Esophagus muscularis mucosa (tissue), 4 donors: ENCODE measurements at places on chromosomes 12 and 14. TPM values are rescaled to one million over a fixed set of nuclear protein-coding genes. Genes with fewer than 3 reads are reported as not detected.

GRCh38 chr14:64698903-64699302 lies 5.3 kb upstream of the PLEKHG3 start:
- no peak for DNase-seq

Gene CEBPE
- not detected for total RNA-seq

GRCh38 chr12:82448911-82449578 lies 90.7 kb downstream of the METTL25 start:
- no peak for DNase-seq

DNA sequence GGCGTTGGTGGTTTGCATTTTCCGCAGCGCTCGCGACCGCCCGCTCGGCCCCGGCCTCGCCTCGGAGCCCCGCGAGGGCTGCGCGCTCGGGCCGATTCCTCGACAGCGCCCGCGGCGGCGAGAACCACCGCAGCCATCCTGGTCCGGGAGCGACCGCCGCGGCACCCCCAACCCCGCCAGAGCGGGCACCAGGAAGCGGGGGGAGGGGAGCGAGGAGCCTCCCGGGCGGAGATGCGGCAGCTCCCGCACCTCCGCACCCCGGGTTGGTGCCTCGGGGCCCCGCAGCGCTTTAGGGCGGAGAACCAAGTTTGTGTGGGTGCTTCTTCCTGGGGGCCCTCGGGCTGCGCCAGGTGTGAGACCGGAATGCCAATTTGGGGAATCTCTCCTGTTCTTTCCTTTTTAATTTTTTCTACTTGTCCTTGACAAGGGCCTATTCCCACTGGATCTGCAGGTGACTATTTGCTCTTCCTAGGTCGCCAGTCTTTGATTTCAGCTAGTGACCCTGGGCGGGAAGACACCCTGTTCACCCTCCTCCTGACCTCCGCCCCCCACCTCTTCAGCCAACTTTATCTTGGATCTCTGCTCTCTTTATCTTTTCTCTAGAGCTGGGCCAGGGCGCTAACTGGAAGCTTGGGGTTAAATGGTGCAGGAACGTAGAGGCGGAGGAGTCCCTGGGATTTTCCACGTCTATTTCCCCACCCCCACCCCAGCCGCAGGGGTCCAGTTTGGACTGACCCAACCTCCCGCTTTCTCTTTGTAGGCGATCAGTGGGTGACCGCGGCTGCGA lies at the start of gene SOCS2:
Gene SOCS2, plus strand, starts transcription at position 751 of the 787 bp plus-strand sequence. CDS start 223 bp downstream, outside the sequence.
- no peak for DNase-seq

GRCh38 chr12:19925841-19926240 lies 442.5 kb upstream of the PDE3A start:
- no peak for DNase-seq

DNA sequence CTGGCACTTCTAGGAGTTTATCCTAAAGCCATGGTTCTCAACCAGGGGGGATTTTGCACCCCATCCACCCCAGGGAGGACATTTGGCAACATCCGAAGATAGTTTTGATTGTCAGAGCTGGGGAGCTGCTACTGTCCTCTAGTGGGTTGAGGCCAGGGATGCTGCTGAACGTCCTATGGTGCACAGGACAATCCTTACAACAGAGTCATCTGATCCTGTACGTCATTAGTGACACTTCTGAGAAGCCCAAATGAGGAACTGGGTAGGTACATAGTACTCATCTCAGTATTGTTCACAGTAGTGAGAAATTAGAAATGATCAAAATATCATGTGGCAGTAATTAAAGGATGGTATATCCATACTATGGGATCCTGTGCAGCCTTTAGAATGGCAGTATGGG lies 185.1 kb downstream of the CHST11 start:
- no peak for DNase-seq

GRCh38 chr12:113065126-113066007 lies 8.8 kb downstream of the DTX1 start:
- DNase-seq: no peak

Gene FAR2
- total RNA-seq: 11.7 TPM

Gene CCND2
- total RNA-seq: 101 TPM

DNA sequence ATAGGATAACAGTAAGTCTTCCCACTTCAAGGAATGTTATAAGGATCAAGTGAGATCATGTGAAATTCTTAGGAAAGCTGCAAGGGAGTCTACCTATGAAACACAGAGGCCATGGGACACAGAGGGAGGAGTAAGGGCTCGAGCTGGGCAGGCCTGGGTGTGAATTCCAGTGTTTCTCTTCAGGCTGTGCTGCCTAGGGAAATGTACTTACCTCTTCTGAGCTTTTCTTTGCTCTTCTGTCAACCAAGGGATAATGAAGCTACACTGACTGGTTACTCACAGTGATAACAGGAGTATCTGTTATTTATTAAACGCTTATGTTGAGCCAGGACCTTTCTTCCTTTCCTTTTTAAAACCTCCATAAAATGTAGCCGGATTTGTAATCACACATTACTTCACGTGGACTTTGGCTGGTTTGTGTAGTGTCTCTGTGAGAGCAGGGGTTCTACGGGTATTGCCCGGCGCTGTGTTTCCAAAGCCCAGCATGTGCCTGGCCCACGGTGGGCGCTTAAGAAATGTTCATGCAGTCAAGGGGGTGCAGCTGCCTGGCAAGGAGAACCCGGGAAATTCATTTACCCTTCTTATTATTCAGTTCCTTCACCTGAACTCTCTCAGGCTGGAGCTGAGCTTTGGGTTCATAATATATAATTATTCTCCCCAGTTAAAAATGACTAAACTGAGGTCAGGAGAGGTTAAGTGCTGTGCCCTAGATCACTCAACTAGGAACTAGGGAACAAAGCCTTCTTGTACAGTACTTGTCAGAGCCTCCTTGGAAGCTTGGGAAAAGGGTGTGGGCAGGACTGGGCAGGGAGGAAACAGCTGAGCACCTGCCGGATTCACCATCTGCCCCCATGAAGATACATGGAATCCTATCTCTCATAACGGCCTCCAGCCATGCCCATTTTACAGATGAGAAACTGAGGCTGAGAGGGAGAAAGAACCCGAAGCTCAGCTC lies 214.2 kb downstream of the CACNA1C start:
- DNase-seq: no peak

- no peak for DNase-seq
Measured at GRCh38 chr12:10554228-10554755, 48.6 kb downstream of the EIF2S3B start.

DNA sequence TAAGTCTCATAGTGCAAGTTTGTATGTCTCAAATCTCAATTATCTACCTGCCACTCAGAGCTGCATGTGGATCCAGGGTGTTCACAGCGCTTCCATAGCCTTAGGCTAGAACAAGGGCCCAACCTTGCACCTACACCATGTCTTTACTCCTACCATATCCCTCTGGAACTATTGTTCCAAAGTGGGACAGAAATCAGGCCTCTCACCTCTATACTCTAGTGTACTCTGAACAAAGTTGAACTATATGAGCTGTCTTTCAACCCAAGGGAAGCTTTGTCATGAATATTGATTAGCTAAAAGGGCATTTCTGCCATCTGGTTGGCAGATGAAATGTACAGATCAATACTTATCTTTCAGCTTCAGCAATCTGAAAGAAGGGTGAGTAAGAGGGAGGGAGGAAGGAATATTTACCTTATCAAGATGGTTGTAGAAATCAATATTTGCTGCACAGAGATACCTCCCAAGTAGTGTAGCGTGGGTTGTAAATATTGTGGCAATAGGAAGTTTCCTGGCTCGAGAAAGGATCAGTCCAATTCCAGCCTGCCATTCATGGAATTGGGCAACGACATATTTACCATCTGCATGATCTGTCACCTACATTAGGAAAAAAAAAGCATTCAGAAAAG lies 30.8 kb downstream of the GYS2 start:
- DNase-seq: no peak

- DNase-seq: no peak
Measured at GRCh38 chr14:39241637-39242036, 7.9 kb downstream of the MIA2 start.

- DNase-seq: no peak
Measured at GRCh38 chr12:130143136-130143535, 19.1 kb upstream of the FZD10 start.

GRCh38 chr12:67202011-67202677 lies 67.0 kb upstream of the CAND1 start:
- no peak for DNase-seq

Gene RIN3
- total RNA-seq: 12.5 TPM

Gene CD163L1
- total RNA-seq: 1.3 TPM

- DNase-seq: no peak
Measured at GRCh38 chr14:98665007-98665406, 607.0 kb downstream of the BCL11B start.

DNA sequence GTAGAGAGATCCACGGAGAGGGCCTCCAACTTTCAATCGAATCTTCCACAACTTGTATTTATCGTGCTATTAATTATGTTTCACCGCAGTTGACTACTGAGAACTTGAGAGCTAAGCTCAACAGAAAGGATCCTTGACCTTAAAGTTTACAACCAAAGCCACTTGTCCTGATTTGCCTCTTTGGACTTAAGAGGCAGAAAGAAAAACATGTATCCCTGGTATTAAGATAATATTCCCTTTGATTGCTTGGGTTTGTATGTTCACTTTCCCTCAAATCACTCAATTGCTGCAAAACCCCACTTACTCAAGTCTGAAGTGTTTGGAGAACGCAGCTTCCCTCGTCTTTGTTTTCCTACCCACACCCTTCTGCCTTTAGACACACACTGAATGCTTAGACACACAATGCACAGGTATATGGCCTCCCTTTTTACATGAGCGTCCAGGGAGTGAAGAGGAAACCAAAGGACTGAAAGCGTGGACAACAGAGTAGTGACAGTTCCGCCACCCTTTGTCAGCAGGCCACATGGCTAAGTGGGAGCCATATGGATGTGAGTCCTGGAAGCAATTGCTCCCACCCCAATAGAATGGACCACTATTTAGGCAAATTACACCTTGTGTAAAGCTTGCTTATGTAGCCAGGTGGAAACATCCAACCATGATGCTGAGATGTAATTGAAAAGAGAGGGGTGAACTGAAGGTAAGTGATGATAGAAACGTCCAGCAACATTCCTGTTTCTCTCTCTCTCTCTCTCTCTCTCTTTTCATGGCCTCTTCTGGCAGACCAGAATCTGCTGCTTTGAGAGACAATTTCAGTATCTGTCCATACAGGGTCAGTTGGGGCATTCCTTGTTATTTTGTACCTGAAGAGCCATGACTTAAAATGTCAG lies 1.4 kb upstream of the PKP2 start:
- DNase-seq: no peak

Gene GDF3
- total RNA-seq: 0.40 TPM

DNA sequence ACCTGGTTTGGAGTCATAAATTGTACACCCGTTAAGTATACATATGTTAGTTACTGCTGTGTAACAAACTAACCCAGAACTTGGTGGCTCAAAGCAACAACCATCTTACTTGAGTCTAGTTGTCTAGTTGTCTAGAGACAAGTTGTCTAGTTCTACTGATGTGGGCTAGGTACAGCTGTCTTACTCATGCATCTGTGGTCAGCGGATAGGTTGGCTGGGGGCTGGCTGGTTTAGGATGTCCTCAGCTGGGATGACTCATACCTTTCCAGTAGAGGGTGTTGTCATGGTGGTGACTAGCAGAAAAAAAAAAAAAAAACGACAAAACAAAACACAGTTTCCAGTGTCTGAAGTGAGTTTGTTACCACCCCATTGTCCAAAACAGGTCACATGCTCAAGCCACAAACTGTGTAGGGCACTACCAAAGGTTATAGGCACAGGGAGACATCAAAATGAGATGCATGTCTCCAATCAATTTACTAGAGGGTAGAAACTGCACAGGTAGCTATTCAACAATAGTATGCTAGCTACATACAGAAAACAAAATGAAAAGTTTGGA lies 680.3 kb downstream of the MED13L start:
- no peak for DNase-seq

Gene LMNTD1
- total RNA-seq: 1.8 TPM

Gene B3GNT4
- not detected for total RNA-seq

DNA sequence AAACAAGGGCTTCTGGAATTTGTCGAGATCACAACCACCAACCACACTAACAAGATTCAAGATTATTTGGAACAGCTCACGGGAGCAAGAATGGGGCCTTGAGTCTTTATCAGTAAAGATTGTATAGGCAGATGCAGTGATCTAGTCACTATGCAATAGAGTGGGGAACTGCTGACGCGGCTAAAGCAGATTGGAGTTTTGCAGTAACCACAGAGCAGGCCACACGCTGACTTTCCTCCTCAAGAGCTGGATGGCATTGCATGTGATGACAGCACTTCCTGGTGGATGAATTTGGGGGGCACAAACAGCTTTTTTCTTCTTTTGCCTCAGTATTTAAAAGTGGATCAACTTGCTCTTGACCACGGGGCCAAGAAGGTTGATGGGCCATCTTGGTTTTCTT lies 46.0 kb downstream of the KCNK13 start:
- no peak for DNase-seq

DNA sequence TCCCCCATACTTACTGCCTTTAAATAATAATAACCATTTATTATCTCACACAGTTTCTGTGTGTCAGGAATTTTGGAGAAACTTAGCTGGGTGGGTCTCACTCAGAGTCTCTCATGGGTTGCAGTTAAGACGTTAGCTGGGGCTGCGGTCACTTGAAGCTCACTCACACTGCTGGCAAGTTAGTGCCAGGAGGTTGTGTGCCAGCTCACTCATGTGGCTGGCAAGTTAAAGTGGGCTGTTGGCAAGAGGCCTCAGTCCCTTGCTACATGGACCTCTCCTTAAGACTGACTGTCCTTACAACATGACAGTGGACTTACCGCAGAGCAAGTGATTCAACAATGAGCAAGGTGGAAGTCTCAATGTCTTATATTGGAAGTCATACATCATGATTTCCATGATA lies 61.3 kb upstream of the AVPR1A start:
- no peak for DNase-seq

DNA sequence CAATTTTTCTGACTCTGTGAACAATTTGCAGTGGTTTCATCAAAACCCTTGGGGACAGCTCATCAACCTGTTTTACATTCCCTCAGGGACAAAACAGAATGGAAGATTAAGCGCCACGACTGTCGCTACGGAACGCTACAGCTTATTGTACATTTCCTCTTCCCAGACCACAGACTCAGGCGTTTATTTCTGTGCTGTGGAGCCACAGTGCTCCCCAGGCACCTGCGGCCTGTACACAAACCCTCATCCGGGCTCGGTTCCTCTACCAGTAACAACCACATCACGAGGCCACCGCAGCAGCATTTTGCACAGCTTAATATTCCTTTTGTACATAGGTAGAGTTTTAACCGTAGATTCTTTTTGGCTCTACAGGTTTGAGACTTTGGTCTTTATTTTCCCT lies 397.4 kb upstream of the OR4E1 start:
- no peak for DNase-seq
